Stomach (tissue), 19 donors: ENCODE measurements at places on chromosomes 16 and 17. TPM values are rescaled to one million over a fixed set of nuclear protein-coding genes. Genes with fewer than 3 reads are reported as not detected.
A peak's percentile ranks its signal among the peaks of the same experiment; 100 is the strongest.

ERN1 gene
- 23.7 TPM for total RNA-seq

SMURF2 gene
- total RNA-seq = 26.3 TPM

TNK1 gene
- 32.7 TPM for total RNA-seq

DPEP1 gene
- total RNA-seq = not detected

JPH3 gene
- 0.73 TPM for total RNA-seq

ABCC12 gene
- not detected for total RNA-seq

MON1B gene
- total RNA-seq = 45.2 TPM

- no peak for DNase-seq
These were observed 39.7 kb upstream of the MEAK7 start for GRCh38 chr16:84544031-84544773.

DNA sequence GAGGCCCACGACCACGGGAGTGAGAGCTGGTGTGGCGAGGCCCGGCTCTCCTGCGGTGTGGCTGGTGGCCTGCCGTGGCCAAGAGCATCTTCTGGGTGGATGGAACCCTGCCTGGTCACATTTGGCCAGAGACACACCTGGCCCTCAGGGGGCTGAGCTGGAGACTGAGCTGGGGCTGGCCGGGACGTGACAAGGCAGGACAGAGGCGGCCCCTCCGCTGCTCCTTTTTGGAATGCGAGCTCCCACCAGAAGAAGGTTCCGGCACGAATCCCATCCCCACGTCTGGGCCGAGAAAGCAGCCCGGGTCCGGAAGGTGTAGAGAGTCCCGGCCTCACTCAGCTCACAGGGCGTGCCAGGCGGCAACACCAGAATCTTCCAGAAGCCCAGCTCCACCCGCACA lies 26.0 kb upstream of the CHMP6 start:
- DNase-seq = no peak

- no peak for DNase-seq
These were observed 152.6 kb downstream of the SDK2 start for GRCh38 chr17:73491648-73492047.

DNA sequence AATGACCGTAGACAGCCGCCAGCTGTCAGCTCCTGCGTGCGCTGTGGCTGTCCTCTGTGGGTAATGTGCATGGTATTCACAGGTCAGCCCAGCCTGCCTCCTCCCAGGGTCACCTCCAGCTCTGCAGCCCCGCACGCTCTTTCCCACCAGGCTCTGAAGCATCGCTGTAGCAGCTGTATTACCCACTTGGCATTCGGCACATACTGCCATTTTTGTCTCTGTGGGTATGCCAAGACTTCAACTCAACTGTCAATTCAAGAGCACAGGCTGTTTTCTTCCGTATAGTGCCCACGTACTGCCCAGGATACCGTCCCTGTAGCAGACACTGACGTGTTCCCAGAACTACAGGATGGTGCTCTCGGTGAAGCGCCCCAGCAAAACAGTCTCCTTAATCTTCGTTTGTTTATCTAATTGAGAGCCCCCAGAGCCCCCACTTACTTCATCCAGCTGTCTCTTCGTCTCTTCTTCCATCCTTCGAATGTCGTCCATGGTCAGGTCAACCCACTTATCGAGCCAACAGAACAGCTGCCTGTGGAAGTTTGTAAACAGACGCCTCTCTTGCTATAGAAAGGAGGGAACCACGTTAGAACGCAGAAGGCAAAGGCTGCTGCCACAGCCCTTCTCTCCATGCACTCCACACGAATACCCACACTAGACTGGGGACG lies 17.4 kb upstream of the INPP5K start:
- no peak for DNase-seq

- no peak for DNase-seq
These were observed 8.9 kb upstream of the TNS4 start for GRCh38 chr17:40510328-40510648.

DNA sequence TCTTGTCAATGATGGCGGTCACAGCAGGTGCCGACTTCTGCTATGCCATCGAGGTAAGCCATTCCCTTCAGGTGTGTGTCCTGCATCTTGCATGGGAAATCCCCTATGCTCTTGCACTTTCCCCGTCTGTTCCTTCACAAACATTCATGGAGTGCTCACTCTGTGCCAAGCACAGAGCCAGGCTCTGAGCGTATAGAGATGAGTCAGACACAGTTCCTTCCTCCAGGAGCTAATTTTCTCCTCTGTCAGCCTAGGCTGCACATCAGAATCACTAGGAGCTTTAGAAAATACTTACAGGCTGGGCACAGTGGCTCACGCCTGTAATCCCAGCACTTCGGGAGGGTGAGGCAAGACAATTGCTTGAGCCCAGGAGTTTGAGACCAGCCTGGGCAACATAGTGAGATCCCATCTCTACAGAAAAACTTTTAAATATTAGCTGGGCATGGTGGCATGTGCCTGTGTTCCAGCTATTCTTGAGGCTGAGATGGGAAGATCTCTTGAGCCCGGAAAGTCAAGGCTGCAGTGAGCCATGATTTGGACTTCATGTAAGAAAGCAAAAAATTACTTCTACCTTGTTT lies 14.1 kb downstream of the PRMT7 start:
- no peak for DNase-seq

DNA sequence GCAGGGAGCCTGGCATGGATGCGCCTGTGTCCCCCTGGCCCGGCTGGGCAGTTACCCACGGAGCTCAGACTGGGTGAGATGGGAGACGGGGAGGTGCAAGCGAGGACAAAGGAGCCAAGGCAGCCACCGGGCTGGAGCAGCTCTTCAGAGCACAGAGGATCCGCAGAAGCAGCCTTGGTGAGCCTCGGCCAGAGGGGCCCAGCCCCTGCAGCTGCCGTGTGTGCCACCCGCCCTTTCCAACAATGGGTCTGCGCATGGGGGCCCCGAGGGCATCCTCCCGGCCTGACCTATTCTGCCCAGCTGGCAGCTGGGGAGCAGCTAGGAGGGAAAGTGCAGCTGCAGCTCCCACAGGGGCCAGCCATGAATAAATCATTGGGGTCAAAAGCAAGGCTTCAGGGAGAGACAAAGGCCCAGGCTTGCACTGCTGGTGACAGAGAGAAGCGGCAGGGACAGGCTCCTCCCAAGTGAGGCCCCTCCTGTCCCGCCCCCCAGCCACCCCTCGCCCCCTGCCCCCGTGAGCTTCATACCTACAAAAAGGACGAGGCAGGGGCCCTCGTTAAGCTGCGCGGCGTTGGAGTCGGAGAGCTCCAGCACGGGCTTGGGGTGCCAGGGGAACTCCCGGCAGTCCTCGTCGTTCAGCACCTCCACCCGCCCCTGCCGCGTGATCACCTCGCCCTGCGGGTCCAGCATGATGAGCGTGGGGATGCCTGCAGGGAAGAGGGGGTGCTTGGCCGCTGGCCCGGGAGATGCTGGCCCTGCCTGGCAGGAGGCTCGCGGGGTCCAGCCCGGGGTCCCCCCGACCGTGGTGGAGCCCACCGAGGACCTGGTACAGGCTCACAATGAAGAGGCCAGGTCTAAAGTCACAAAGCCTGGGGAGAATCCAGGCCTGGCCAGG lies 22.6 kb downstream of the MRM3 start:
- DNase-seq = no peak

DNA sequence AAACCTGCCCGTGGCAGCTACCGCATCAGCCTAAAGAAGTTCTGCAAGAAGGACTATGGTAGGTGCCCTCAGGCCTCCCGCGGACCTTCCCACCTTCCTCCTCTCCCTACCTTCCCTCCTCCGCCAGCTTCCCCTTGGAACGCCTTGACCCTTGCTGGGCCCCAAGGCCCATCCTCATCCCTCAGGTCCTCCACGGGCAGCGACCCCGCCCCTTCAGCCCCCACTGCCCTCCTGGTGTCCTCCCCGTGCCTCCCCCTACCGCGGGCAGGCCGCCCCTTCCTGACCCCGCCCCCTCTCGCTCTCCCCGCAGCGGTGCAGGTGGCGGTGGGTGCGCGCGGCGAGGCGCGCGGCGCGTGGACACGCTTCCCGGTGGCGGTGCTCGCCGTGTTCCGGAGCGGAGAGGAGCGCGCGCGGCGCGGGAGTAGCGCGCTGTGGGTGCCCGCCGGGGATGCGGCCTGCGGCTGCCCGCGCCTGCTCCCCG lies 1.4 kb upstream of the TBC1D24 start:
- peak; percentile 62 for DNase-seq

DNA sequence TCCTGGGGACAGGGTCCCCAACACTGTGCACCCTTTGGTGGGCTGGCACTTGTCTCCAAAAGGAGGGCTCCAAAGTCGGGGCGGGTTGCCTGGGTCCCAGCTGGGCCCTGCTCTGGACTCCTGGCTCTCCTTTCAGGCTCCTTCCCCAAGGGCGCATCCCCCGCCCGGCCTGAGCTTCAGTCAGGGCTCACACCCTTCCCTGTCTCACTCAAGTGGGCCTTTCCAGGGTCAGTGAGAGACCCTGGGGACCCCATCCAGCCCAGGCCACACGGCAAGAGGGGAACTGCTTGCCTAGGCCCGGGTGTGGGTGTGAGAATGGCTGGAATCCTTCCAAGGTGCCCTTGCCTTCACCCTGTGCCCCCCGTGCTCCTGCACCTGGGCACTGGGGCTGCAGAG lies 41.8 kb upstream of the SLC38A10 start:
- peak; percentile 44 for DNase-seq
